Iris pigment epithelial cell (primary cell): ENCODE measurements at places on chromosomes 7 and 10.

DNA sequence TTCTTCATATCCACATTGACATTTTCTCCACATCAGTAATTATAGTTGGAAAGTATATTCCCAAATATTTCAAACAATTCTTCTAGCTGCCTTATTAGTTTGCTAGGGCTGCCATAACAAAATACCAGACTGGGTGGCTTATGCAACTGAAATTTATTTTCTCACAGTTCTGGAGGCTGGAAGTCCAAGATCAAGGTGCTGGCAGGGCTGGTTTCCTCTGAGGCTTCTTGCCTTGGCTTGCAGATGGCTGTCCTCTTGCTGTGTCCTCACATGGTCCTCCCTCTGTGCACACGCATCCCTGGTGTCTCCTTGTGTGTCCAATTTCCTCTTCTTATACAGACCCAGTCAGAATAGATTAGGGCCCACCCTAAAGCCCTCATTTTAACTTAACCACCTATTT lies 34.5 kb downstream of the DOCK4 start:
- no peak for DNase-seq

GRCh38 chr10:994836-995558 lies 6.8 kb downstream of the GTPBP4 start:
- DNase-seq, result no peak

DNA sequence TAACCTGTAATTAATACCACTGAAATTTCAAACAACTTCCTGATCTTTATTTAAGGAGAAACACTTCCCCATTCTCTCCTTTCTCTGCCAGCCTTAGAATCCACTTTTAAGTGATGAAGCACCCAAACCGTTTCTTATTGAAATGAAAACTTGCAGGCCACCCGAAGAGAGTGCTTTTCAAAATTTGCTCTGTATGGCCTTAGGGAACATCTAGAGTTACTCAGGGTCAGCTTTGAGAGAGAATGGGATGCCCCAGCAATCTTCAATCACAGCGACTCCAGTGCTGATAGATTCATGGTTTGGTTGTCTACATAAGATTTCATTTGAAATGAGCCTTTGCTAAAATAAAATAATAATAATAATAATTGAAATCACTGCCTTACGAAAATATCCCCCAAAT lies 323.1 kb downstream of the PCLO start:
- DNase-seq, result no peak

DNA sequence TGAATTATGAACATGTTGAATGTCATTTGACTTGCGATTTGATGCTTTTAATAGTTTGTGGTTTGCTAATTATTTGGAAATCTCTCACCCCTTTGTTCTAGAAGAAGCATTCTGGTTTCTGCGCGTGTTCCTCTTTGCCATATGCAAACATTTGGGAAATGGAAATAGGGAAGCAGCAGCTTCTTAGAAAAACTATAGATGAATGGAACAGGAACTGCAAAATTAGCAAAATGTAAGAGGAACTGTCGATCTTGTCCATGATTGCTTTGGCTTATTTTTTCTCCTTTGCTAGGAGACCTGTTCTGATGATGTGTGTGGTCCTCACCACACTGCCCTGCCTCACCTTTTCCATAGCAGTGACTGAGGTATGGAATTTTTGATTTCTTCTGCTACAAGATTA lies 19.0 kb downstream of the TMEM236 start:
- DNase-seq, result no peak

DNA sequence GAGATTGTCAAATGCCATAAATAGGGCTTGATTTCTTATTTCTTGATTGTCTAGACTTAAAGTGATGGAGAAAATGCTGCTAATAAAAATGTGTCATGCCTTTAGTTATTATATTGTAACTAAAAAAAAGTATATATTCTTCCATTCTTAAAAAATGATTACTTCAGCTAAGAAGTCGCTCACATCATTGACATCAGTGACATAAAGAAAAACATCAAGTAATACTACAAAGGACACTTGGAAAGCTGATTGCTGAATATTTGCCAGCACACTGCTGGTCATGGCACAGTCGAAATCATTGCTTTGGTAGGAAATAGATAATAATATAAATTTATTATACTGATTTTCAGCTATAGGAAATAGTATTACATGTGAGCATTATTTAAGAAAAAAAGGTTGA lies 62.6 kb downstream of the LOXL4 start:
- DNase-seq, result no peak

DNA sequence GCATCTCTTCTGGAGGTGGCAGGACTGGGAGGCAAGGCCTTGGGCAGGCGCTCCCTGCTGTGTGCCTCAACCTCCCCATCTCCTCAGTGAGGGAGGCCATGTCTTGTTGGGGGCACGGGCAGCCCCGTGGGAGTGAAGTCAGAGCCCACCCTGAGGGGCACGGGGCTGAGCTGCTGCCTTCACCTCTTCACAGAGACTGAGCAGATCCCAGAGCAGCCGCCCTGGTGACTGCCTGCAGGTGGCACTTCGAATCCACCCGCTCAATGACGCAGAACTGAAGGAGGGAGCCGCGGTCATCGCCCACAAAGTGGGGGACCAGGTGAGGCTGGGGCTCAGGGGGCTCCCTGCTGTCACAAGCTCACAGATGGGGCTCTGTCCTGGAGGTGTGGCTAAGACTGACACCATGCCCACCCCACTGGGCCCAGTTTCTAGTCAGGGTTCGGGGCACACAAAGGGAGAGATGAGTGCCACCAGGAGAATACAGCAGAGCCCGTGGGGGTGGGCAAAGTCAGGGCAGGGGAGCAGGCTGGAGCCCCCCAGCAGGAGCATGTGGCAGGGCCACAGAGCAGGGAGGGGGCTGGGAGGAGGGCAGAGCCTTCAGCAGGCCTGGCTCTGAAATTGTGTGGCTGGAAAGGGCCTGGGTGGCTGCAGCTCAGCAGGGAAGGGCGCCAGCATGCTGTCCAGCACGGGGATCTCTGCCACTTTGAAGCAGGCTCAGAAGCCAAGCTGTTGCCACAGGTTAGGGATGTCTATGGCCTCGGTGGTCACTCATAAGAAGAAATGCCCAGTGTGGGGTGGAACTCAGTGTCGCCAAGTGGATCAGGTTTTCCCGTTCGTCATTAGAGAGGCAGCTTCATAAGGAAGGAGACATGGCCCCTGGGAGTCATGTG lies 18.8 kb upstream of the CHST12 start:
- no peak for DNase-seq

GRCh38 chr10:3935933-3936359 lies 150.9 kb upstream of the KLF6 start:
- DNase-seq, result peak; percentile 48

- DNase-seq, result no peak
Measured at GRCh38 chr7:38903057-38903456, 5.9 kb downstream of the VPS41 start.

- DNase-seq, result peak; percentile 75
Measured at GRCh38 chr7:92722541-92722940, 113.8 kb downstream of the CDK6 start.

GRCh38 chr7:134561-135256 lies 57.7 kb upstream of the FAM20C start:
- DNase-seq, result no peak

DNA sequence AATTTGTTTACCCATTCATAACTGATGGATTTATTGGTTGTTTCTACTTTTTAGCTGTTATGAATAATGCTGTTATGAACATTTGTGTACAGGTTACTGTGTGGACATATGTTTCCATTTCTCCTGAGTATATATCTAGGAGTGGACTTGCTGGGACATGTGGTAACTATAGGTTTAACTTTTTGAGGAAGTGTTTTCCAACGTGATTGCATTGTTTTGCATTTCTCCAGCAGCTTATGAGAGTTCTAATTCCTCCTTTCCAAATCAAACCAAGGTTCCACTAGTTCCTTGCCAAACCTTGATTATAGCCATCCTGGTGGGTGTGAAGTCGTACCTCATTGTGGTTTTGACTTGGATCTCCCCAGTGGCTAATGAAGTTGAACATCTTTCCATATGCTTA lies 2.6 kb upstream of the PRF1 start:
- DNase-seq, result no peak

GRCh38 chr10:12590675-12591659 lies 241.6 kb downstream of the CAMK1D start:
- DNase-seq, result no peak

GRCh38 chr7:20834656-20835055 lies 48.0 kb upstream of the SP8 start:
- no peak for DNase-seq

GRCh38 chr7:88105231-88105630 lies 114.6 kb downstream of the SRI start:
- DNase-seq, result no peak
